ENCODE measurements at places on chromosomes 1 and 21.
A peak's percentile ranks its signal among the peaks of the same experiment; 100 is the strongest.

DNA sequence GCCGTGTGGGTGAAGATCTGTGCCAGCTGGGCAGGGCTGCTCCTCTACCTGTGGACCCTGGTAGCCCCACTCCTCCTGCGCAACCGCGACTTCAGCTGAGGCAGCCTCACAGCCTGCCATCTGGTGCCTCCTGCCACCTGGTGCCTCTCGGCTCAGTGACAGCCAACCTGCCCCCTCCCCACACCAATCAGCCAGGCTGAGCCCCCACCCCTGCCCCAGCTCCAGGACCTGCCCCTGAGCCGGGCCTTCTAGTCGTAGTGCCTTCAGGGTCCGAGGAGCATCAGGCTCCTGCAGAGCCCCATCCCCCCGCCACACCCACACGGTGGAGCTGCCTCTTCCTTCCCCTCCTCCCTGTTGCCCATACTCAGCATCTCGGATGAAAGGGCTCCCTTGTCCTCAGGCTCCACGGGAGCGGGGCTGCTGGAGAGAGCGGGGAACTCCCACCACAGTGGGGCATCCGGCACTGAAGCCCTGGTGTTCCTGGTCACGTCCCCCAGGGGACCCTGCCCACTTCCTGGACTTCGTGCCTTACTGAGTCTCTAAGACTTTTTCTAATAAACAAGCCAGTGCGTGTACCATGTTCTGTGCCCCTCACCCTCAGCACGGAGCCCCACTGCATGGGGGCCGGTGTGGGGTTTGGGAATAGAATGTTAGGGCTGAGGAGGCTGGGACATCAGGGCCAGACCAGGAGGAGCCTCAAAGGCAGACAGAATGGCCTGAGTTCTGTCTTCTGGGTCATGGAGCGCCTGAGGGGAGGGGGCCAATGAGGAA, 21.3 kb downstream of the SERINC2 start:
- DNase-seq: no peak

DNA sequence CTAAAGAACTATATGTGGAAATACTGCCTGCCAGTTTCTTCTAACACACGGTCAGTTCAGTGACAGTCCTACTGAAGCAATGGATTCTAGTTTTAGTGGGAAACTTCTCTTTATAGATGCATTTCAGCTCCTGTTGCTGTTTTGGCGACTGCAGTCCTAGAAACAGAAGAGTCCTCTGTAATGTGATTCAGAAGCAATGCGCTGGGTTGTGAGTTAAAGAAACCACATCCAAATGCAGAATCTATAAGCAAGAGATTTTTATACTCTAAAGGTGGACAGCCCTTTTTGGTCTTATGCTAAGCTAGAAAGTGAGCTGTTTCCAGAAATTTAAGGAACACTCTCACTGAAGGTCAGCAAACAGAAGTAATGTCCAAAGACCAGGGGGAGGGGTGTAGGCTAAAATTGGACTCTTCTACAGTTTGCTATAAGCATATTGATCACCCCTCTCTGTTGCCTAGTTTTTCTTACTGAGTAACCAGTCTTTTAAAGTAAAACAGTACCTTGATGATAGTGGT, 30.8 kb downstream of the DUSP10 start:
- DNase-seq: no peak

DNA sequence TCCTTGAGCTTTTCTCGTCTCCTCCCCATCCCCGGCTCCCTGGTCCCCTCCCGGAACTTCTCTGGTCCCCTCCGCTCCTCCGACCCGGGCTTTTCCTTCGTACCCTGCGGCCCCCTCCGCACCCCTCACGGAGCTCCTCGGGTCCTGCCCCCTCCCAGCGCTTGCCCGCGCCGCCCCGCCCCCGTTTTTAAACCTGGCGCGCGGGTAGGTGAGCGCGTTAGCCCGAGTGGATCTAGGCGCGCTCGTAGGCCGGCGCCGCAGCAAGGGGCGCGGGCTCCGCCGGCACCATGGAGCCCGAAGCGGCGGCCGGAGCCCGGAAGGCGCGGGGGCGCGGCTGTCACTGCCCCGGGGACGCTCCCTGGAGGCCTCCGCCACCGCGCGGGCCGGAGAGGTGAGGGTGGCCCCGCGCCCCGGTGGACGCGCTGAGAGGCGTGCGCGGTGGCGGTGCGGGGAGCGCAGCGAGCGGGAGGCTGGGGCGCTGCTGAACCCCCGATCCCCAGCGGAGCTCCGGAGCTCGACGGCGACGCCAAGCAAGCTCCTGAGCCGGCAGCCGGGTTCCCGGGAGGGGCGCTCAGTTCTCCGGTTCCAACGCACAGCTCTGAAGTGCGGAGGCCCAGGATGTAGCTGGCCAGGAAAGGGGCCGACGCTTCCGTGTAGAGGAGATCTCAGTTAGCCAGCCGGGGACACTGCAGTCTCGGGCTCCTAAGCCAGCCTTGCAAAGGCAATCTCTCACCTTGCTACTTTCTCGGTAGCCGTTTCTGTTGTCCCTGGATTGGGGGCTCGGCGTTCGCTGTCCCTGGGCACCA, at the start of gene RIPPLY3:
Gene RIPPLY3 (plus strand): TSS at position 217 of the 806 bp plus-strand sequence. CDS start 71 bp downstream, at position 288.
- peak; percentile 27 for DNase-seq

DNA sequence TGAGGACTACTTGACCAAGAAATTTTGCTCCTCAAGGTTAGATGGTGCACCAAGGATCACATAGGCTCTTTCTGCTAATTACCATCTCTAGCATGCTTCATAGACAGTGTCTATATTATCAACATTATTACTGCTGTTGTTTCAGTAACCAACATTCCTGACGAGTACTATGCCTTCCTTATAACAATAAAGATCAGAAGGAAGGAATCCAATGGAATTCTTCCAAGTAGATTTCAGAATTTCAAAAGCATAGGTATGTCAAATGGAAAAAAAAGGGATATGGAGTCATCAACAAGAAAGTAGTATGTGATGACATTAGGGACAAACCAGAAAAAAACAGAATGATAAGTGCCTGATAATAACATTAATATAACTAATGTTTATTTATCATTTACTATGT, 39.6 kb upstream of the LPGAT1 start:
- no peak for DNase-seq

- DNase-seq: no peak
These were observed 158.8 kb downstream of the KIF26B start for GRCh38 chr1:245313576-245313975.

DNA sequence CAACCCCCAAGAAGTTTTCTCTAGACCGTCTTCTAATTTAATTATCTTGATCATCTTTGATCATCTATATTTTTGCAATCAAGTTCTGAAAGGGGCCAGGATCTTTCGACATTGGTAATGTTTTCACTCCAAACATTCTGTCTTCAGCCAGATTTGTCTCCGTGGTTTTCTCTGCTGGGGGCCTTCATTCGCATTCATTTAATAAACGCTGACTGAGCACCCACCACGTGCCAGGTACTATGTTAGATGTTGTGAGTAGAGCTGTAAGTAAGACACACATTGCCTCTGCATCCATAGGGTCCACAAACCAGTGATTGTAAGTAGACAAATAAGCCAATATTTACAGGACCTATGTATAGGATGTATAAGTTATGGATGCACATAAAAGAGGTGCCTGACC, 134.5 kb upstream of the MROH9 start:
- DNase-seq: no peak

DNA sequence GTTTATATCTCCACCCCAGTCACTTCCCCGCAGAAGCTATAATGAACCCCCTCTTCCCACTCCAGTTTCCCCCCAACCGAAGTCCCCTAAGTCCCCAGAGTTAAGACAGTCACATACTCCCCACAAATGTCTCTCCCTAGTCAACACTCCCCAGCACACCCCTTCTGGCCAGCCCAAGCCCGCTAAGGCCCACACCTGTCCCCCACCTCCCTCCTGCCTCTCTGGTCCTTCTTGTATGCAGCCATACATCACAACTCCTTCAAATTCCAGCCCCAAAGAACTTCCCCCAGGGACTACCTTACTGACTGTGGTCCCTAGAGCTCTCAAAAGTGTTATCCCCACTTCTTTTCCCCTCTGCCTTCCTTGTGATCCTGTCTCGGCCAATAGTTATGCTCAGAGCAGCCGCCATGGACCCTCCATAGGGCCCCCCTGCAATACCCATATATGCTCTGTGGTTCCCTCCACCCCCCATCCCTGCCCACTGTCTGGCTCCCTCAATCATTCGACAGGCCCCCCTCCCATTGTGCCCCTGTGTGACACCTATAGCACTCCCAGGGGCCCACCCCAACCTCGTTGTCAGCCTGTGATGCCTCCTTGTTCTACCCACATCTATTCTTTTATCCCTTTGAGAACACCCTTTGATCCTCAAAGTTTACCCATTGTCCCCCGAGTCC, 2.2 kb downstream of the NSUN4 start:
- DNase-seq: no peak

DNA sequence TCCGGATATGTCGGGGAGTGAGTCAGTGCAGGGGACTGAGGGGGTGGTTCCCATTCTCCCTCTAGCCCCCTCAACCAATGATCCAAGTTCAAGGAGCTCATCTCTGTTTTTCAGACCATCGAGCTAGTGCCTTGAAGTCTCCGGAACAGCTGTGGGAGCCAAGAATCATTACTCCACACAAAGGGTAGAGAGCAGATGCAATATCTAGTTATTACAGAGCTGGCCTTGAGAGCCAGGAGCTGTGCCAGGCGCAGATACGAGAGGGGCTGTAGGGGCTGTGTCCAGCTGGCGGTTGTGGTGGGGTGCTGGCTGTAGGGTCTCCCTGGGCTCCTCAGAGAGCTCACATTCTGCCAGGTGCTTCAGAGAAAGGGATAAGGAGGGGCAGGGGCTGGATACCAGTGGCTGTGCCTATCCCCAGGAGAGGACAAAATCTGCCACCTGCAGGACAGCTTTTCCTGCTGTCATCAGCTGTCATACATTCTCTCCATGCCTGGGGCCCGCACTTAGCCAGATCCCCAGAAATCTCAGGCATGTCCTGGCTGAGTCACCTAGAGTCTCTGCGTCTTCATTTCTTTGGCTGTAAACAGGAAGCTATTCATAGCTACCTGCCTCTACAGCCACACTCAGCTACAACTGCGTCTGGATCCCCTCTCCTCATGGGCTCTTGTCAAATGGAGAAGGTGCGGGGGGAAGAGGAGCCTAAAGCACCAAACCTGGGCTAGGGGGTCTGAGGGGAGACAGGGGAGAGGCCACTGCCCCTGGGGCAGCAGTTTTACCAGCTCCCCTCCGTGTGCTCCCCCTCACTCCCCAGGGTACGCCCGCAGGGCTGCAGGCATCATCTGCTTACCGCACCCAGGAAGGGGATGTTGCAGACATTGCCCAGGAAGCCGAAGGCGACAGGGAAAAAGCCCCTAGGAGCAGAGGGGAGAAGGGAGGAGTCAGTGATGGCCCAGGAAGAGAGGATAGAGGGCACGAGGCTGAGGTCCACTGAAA, 2.4 kb upstream of the KISS1 start:
- DNase-seq: no peak

- DNase-seq: no peak
These were observed 633.8 kb downstream of the NCAM2 start for GRCh38 chr21:21631961-21632360.

GRCh38 chr1:160256396-160257046, 5.8 kb downstream of the DCAF8 start:
- no peak for DNase-seq

GRCh38 chr1:170808216-170808885, 127.0 kb upstream of the MROH9 start:
- no peak for DNase-seq

GRCh38 chr1:92298213-92298572, 594 bp downstream of the GLMN start:
- no peak for DNase-seq

- DNase-seq: no peak
These were observed at the start of gene MAP3K7CL for GRCh38 chr21:29130270-29130969. Gene MAP3K7CL (plus strand): TSS chr21:29130644. CDS start chr21:29133345, 2,701 bp downstream.

DNA sequence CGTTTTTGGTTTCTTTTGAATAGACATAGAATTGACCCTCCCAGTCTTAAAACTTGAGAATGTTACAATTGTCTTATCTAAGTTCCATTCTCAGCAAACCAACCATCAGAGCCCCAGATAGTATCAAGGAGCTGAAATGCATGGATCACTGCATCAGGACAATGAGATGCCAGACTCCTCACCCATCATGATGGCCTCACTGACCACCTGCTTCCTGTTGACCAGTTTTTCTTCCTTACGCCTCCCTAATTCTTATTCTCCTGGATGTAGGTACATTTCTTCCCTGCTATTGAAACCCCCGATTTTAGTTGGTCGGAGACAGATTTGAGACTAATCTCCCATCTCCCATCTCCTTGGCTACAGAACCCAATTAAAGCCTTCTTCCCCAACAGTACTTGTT, 17.7 kb downstream of the MATN1 start:
- no peak for DNase-seq

GRCh38 chr1:152145769-152146168, 13.3 kb downstream of the RPTN start:
- no peak for DNase-seq

DNA sequence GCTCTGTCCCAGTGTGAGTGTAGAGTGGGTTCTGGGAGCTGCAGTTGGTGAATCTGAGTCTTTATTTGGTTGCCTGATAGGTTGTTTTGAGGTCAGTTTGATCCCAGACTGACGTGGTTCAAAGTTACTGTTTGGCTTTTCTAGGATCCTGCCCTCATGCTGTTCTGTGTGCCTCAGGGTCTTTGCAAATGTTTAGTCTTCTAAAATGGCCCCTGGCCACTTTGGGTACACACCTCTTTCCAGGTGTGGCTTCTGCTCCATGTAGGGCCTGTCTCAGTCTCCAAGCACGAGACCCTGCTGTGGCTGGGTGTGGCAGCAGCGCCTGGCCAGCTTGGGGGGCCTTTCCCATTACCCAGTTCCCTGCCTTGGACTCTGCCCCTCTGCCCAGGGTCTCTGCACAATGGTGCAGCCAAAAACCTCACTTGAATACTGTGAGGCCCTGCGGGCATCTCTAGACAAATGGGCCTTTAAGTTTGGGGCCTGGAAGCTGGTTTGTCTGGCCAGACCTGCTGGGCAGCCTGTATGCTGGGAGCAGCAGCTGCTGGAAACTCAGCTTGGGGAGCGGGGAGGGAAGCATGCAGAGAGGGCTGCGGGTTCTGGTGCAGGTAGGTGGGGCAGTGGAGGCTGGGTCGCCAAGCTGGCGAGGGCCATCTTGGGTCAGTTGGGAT, 5.6 kb downstream of the PTPRF start:
- no peak for DNase-seq

All from stimulated activated CD4-positive, alpha-beta T cell treated with anti-CD3 and anti-CD28 coated beads, Interleukin-4, amount 100 ng/mL, for 1 hour (primary cell).